Activated CD4-positive, alpha-beta memory T cell treated with anti-CD3 and anti-CD28 coated beads for 36 hours (primary cell): ENCODE measurements at places on chromosomes 1 and 21.

DNA sequence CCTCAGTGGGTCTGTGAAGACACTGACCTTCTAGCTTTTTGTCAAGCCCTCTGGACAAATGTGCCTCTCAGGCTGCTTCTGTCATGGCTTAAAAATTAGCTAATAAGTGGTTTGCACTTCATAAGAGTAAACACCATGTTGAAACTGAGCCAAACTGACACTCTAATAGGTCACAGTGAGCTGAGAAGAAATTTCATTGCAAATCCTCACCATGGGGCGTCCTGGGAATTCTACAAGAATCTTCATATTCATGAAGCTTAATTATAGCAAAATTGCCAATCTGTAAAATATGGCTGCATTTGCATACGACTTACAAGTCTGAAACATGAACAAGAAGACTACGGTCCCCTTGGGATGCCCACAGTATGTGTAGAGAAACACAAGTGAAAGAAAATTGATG lies 188.6 kb downstream of the DSCAM start:
- DNase-seq: no peak

DNA sequence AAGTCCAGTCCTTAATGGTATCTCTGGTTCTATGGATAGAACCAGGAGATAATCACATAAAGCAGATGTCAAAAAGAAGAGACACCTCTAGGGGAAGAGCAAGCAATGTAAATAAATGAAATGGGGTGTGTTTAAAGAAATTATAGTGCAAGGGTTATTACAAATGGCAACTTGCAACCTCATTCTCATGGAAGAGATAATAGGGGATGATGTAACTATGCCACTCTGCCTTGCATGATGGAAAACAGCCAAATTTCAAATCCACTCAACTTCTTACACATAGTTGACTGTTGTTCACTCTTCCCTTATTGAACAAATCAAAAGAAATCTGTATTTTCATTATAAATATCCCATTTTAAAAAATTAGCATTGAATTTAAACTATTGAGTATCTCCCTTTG lies 274.0 kb upstream of the TMPRSS15 start:
- no peak for DNase-seq

DNA sequence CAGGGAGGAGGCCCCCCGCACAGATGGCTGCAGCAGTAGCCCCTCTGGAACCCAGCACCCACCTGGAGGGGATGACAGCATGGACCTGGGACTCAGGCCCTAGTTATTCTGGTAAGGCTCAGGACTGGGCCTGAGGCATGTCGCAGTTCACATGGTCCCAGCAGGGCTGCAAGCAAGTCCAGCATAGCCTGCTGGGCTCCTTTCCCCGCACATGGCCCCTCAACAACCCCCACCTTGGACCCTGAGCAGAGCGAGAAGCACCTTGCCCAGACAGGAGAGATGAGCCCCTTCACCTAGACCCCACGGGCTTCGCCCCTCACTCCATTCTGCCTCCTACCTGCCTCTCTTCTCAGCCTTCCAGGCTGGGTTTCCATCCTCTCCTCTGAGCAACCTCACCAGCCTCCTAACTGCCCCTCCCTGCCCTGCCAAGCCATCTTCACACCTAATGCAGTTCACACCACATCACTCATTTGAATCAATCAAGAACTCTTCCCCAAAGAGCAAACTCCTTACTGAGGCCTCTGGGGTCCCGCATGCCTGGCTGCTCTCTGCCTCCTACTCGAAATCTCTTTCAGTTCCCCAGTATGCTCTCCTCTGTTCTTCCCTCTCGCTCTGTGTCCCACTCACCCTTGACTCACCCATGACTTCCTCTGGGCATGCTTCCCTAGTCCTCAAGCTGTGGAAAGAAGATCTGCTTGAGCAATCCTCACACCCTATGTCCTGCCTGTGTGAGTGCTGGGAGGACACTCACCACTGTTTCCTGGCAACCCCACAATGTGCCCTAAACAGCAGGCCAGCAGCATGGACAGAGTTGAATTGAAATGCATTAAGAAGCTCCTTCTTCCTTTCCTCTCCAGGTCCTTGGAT lies 9.4 kb upstream of the THEMIS2 start:
- peak; percentile 34 for DNase-seq

DNA sequence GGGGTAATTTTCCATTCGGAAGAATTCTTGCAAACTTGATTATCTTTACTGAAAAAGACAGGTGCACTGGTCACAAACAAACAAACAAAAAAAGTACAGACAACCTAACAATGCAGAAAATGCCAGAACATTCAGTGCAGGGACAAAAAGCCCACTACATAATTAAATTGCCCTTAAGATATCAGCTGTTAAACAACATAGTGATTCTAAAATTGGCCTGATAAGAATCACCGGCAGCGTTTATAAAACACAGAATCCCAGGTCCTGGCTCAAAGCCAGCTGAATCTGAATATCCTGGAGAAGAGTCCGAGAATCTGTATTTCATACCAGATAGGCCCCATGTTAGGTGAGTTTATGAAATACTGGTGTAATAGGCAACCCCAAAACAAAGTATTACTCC lies 6.1 kb downstream of the PLPP3 start:
- no peak for DNase-seq

- no peak for DNase-seq
These were observed 13.1 kb upstream of the KCNQ4 start for GRCh38 chr1:40770296-40771070.

GRCh38 chr1:44076066-44076465 lies 42.6 kb upstream of the KLF17 start:
- no peak for DNase-seq

DNA sequence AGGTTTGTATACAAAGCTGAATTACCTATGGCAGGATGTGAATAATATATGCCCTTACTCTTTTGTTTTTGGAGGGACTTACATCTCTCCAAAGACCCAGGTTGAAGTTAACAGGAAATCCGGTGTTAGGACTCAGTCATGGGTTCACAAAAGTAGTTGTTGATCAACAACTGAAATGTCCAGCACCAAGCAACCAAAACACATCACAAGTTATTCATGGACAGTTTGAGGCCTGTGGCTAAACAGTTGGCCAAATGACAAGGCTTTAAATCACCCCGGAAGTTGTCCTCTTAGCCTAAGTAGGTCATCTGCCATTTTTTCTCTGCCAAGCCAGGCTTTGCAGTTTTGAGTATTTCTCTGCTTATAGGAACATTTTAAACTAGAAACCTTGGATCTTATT lies 89.9 kb downstream of the CD247 start:
- DNase-seq: no peak
